Urothelium cell line (cell line): ENCODE measurements at places on chromosomes 13 and 19.

DNA sequence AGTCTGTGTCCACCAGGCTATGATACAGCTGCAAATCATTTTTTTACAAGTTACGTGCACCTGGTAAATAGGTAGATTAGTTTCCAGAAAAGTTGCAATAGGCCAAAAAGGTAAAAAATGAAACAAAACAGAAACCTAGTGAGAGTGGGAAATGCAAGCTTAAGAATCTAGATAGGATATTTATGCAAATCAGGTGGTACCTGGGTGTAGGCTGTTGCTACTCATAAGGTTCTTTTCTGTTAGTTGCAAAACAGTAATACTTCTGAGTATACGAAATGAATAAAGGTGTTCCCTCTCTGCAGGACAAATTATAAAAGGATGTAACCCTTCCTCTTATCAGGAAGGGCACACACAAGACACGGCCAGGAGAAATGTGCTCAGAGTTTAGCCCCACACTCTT, 97.9 kb downstream of the UGGT2 start:
- DNase-seq = no peak

GRCh38 chr13:111611651-111612050, 291.2 kb downstream of the TEX29 start:
- DNase-seq = no peak

- no peak for DNase-seq
Observed at GRCh38 chr19:51511353-51511752, 9.8 kb upstream of the SIGLEC12 start.

GRCh38 chr13:86569974-86570373, 770.8 kb upstream of the SLITRK6 start:
- DNase-seq = no peak

GRCh38 chr13:28819735-28820098, 422 bp upstream of the MTUS2 start:
- peak; percentile 77 for DNase-seq

GRCh38 chr13:49694446-49694845, 3.2 kb upstream of the EBPL start:
- DNase-seq = no peak

- no peak for DNase-seq
Observed at GRCh38 chr19:3687774-3688706, 12.2 kb downstream of the PIP5K1C start.

DNA sequence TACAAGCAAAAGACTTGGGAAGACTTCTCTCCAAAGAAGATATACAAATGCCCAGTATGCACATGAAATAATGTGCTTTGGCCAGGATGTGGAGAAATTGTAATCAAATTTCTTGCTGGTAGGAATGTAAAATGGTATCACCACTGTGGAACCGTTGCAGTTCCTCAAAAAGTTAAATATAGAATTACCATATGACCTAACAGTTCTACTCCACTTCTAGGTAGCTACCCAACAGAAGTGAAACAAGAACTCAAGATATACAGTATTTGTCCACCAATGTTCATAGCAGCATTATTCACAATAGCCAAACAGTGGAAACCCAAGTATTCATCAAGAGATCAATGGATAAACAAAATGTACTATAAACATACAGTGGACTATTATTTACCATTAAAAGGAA, 95.0 kb upstream of the KLF5 start:
- DNase-seq = no peak

DNA sequence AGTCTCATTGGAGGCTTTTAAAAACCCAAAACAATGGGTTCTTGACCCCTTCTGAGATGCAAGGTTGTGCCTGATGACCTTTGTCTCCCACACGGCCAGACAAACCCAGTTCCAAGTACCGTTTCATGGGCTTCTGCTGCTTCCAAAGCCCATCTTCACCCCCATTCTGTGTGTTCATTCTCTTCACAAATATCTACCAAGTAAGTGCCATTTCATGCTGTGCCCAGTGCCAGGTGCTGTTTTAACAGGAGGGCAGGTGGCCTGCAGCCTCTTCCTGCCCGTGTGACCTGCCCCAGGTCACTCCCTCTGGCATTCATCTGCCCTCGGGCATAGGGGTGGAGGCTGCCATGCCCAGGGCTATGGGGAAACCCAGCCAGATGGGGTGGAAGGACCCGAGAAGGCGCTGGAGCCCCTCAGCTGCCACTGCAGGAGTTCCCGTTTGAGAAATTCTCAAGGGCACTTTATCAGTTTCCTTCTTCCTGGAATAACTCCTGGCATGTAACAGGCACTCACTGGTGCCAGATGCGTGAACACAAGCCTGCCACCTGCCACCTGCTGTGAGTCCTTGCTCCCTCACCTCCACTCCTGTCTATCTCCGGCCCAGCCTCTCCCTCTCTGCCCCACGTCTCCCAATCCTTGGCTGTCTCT, 12.5 kb downstream of the CAPN12 start:
- DNase-seq = no peak

- DNase-seq = no peak
Observed at GRCh38 chr19:42330241-42330711, 4.8 kb downstream of the MEGF8 start.

DNA sequence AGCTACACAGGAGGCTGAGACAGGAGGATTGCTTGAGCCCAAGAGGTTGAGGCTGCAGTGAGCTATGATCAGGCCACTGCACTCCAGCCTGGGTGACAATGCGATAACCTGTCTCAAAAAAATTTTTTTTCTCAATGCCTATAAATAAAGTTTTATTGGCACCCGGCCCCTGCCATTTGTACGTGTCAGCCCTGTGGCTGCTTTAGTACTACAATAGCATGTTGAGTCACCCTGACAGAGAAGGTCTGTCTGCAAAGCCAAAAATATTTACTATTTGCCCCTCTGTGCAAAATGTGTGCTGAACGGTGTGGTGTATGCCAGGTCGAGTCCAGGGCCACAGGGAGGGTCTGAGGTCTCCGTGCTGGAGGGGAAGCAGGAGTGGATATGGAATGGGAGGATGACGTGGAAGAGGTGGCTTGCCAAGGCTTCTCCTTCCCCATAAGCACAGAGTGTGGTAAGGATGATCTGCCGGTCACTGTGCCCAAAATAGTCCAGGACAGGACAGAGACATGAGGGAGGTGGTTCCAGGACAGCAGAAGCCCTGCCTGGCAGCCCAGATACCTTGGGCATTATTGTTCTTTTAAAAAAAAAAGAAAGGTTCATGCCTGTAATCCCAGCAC, 10.0 kb downstream of the NMRK2 start:
- peak; percentile 15 for DNase-seq

GRCh38 chr13:75760131-75761021, 124.2 kb downstream of the LMO7 start:
- no peak for DNase-seq

GRCh38 chr19:8148410-8149260, 757 bp downstream of the FBN3 start:
- no peak for DNase-seq

DNA sequence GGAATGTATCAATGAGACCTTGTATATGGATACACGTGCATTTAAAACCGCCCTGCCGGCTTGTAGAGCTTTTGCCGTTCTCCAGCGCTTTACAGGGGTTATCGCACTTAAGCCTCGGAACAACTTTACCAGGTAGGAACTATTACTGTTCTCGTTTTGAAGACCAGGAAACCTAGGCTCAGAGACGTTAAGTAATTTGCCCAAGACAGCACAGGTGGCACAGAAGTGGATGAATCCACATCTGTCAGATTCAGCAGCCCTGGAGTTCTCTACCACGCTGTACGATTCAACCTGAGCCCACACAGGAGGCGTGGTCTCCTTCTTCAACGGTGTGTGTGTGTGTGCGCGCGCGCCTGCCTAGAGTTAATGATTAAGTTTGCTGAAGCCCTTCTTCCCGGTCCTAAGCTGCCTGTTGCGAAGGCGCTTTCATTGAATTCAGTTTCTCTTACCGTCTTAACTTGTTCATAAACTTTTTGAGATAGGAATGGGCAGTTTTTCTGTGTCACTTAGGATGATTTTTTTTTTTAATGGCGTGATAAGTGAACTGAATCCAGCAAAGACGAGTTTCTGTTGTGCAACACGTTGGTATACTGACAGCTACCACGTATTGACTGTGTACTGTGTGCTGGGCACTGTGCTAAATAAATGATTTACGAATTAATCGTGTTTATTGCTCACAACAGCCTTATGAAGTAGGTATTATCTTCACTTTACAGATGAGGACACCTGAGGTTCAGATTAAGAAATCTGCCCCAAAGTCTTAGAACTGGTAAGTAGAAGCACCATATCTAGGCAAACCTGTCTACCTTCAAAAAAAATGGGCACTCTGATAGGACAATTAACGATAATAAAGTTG, 67.4 kb downstream of the KCNRG start:
- DNase-seq = peak; percentile 48

GRCh38 chr13:75480671-75481175, 1.2 kb downstream of the TBC1D4 start:
- DNase-seq = peak; percentile 20

- DNase-seq = peak; percentile 79
Observed at GRCh38 chr13:30142486-30143211, 164.7 kb downstream of the KATNAL1 start.

DNA sequence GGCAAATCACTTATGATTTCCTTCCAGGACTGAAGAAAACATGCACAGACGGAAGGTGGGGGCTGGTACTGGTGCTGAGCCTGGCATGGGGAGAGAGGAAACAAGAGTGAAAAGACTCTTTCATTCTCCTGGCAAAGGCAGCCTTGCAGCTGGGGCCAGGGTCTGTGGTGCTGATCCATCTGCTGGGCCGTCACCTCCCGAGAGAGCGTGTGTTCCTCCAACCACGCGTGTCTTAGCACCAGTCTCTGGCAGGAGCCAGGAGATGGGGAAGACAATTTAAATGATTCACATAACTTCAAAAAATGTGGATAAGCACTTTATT, 23.9 kb upstream of the SPART start:
- no peak for DNase-seq
